ENCODE measurements at places on chromosomes 5 and 9. TPM values are rescaled to one million over a fixed set of nuclear protein-coding genes. Genes with fewer than 3 reads are reported as not detected.

GRCh38 chr9:86519066-86519615 lies 164.9 kb upstream of the TUT7 start:
- DNase-seq, result peak; percentile 22

The JAKMIP2 gene
- total RNA-seq, result 85.5 TPM

GRCh38 chr9:16727452-16728136 lies 142.9 kb downstream of the BNC2 start:
- DNase-seq, result no peak

- no peak for DNase-seq
Measured at GRCh38 chr9:115715666-115716065, 437.9 kb upstream of the PAPPA start.

- no peak for DNase-seq
Measured at GRCh38 chr5:158922816-158923215, 176.9 kb downstream of the EBF1 start.

DNA sequence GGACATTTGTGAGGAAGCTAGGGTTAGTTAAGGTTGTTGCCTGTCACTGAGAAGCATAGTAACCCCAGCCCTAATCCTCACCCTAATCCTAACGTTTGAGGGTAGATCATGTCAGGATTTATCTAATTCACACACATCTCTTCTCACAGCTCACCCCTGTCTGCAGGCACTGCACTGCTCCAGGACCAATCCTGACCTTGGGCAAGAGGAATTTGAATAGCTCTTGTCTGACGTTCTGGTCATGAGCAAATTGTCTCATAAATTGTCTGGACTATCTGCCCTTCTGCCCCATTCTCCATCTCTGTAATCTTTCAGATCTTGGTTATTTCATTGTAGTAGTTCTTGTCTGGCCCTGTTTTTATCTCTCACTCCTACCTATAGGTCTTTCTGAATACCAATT lies 18.7 kb downstream of the CRHBP start:
- DNase-seq, result no peak

- DNase-seq, result peak; percentile 45
Measured at GRCh38 chr9:113341712-113342410, 1.8 kb upstream of the WDR31 start.

DNA sequence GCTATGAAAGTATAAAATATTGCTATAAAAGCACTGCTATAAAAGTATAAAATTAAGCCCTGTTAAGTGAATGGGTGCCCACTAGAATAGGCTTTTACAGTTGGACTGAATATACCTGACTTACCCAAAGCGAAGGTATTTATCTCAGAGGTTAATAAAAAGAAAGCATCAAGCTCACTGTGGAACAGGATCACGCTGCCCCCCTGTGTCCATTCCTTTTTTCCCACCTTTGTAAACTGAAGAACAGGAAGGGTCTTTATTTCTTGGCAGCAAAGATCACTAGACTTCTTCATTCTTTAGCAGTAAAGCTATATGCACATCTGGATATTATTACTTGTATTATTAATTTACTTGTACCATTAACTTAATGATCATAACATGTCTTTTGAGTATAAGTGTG lies 22.1 kb upstream of the PLPP6 start:
- DNase-seq, result peak; percentile 69

DNA sequence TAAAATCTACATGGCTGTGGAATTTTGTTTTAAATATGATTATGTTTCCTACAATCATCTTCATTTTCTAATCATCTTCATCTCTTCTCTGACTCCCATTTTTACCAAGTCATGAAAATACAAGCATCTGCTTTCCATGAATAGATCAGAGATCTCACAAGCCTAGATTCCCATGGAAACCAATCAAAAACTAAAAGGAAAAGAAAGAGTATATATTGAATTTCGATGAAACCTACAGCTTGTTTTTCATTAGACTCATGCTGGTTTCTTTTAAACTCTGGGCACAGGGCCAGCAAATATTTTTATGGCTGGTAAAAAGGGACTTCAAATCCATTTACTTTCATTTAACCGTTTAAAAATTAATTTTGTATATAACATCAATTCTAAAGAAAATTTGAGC lies 51.2 kb downstream of the INVS start:
- peak; percentile 27 for DNase-seq

DNA sequence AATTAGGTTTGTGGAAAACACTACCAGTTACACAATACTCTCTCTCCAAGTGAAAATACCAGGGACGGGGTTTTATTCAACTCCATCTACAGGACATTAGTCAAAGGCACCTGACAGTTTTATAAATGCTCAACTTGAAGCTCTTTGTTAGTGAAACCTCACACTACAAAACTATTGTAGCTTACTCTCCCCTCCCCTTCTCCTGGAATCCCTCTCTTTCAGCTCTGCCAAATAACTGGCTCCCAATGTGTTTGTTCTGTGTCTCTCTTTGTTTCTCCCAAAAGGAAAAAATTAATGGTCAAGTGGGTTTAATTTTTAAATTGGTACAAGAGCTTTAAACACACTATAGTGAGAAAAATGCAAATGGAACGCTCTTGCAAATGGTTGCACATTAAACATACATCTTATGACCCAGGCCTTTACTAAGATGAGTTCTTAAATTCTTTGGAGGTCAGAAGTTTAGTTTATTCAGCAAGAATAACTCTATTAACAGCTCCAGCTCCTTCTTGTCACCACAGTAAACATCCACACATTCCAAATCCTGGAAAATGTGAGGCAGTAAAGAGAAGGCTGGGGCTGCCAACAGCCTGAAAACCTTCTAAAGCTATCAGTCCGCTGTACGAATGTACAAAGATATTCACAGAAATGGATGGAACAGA lies 48.4 kb downstream of the ZNF608 start:
- DNase-seq, result no peak

DNA sequence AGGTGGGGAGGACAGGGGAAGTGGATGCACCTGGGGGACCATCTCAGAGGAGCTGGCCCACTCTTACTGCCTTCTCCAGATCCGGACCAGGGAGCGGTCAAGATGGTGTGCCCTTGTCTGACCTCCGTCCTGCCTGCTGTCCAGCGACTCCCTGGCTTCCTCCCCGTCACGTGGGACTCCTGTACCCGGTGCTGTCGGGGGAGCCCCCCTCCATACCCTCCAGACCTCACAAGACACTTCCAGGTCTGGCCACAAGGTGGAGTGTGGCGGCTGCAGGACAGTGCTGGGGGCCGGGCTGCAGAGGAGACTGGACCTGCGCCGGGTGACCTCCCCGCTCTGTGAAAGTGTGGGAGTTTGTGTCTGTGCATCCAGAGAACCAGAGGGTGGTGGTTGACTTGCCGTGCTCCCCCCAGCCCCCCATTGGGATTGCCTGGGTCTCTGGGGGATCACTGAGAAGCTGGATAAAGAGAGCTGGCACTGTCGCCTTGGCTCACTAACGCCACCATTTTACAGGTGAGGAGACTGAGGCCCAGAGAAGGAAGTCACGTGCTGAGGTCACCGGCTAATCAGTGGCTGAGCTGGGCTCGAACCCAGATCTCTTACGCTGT lies 1.9 kb upstream of the CRB2 start:
- DNase-seq, result peak; percentile 70

The LRRC19 gene
- total RNA-seq, result not detected

The ZFP37 gene
- total RNA-seq, result 5.4 TPM
